ENCODE measurements at places on chromosomes 16 and 17.

DNA sequence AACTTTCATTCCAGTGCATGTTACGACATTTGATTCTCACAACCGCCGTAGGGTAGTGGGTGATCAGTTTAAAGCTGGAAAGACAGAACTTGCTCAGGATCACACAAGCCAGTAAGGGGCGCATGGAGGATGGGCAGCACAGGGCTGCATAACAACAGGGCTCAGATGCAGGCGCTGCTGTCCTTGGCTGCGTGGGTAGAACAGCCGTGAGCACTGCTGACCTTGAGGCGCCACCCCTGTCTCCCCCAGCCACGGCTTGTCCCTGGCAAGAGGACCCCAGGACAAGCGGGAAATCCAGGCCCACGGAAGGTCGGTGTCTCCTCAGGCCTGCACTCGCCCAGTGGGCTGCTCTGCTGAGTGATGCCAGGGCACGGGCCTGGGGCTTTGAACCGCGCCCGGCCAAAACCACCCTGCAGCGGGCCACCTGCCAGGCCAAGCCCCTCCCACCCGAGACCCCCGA, 84.7 kb downstream of the LMF1 start:
- DNase-seq, result no peak

- DNase-seq, result no peak
Measured at GRCh38 chr17:29707212-29707571, 84.5 kb upstream of the CORO6 start.

- DNase-seq, result no peak
Measured at GRCh38 chr16:77807-78443, at the start of gene MPG. Gene MPG, plus strand, starts transcription at chr16:78225. Its CDS starts 85 bp downstream, at chr16:78310.

- DNase-seq, result peak; percentile 83
Measured at GRCh38 chr17:692116-692515, 22.5 kb downstream of the VPS53 start.

DNA sequence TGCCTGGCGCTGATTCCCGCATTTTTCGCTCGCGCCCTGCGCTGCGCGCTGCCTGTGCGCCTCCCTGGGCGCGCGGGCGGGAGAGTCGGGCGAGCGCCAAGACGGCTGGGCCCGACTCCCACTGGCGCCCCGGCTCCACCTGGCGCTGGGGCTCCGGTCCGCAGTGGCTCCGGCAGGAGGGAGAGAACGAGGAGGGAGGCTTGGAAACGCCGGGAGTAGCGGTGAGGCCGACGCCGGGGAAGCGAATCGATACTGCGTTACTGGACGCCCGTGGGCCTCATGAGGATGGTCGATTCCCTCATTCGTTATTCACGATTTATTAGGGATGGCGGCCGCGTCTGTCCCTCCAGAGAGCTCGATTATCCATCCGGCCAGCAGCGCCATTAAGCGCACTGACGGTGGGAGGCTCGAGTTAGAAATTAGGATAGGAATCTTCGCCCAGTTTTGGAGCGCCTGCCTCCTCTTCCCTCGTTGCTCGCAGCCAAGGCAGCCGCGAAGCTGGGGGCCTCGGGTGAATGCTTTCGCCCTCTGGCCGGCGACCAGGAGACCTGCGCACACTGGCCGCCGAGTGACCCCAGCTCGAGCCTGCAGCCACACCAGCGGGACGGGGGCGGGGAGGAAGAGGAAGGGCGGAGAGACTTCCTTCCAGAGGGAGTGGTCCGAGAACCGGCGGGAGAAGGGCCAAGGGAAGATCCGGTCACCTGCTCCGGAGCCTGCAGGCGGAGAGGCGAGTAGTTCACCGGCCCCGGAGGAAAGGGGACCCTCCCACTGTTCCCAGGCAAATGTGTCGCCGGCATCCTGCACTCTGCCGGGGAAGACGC, 1.3 kb upstream of the PCGF2 start:
- peak; percentile 36 for DNase-seq

GRCh38 chr16:56657555-56658326, at the start of gene MT1F:
Gene MT1F, plus strand, starts transcription at chr16:56657959. Its CDS starts 100 bp downstream, at chr16:56658059.
- no peak for DNase-seq

All from HS-5 (cell line).